ENCODE measurements at places on chromosomes 4 and X. TPM values are rescaled to one million over a fixed set of nuclear protein-coding genes. Genes with fewer than 3 reads are reported as not detected.

DNA sequence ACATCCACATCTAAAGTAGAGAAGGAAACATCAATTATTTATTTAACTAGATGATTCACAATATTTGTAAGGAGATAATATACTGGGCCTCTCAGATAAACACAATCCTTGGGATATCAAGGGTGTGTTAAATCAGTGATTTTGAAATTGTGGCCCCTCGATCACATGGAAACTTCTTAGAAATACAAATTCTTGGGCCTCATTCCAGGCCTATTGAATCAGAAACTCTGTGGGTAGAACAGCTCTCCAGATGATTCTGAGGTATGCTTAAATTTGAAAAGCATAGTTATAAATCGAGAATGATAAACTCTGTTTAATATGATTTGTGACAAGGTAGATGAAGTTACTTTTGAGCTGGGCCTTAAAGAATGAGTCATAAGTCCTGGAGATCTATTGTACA, 64.3 kb upstream of the GPR174 start:
- no peak for DNase-seq

DNA sequence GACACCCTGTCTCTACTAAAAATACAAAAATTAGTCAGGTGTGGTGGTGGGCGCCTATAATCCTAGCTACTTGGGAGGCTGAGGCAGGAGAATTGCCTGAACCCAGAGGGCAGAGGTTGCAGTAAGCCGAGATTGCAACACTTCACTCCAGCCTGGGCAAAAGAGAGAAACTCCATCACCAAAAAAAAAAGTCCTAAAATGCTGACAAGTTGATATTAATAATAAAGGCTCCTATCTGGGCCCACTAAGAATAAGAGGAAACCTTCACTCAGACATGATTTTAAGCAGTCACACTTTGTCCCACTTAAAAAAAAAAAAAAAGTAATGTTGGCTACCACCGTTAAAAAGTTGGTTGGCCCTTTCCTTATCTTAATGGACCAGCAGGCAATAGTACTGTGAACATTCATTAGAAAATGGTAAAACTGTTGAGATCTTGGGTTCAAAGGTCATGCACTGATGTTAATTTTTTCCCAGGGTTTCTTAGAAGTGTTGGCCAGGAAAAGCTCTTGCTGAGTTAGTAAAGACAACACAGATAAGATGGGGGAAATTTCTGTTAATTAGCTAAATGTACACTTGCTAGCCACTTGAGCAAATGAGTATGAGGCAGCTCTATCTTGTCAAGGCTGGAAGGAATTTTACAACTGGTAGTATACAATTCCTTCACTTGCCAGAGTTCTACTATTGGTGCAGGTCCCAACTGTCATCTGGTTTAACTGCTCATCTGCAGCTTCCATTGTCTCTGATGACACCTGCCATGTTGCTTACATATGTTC, 43.6 kb upstream of the BMP2K start:
- no peak for DNase-seq

SPANXD gene
- not detected for total RNA-seq

STOX2 gene
- total RNA-seq, result 9.4 TPM

MTNR1A gene
- total RNA-seq, result not detected

OCRL gene
- total RNA-seq, result 9.0 TPM

DNA sequence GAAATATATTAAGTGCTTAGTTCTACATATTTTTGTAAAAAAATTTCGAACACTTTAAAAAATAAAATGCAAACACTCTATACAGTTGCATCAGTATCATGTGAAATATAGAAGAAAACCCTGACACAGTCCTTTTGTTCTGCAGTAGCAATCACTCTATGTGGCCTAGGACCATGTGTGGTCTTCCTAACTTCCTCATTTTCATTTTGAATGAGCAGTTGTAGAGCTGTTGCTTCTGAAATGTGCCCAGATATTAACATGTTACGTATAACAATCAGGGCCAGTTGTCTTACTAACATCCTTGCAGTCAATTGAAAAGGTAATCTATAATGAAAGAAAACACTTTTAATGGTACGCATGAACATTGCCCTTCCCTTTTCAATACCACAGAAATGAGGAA, 107.9 kb downstream of the ZNF827 start:
- no peak for DNase-seq

GRCh38 chr4:39942507-39942906, 35.2 kb downstream of the PDS5A start:
- no peak for DNase-seq

TDO2 gene
- total RNA-seq, result 0.13 TPM

DNA sequence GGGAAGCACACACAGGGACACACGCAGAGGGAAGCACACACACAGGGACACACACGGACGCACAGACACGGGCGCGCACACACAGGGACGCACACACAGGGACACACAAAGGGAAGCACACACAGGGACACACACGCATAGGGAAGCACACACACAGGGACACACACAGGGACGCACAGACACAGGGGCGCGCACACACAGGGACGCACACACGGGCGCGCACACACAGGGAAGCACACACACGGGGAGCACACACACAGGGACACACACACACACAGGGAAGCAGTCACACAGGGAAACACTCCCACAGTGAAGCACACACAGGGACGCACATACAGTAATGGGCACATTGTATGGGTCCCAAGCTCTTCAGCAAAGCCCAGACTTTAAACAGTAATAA, 685.3 kb downstream of the TRIML1 start:
- DNase-seq, result no peak

DNA sequence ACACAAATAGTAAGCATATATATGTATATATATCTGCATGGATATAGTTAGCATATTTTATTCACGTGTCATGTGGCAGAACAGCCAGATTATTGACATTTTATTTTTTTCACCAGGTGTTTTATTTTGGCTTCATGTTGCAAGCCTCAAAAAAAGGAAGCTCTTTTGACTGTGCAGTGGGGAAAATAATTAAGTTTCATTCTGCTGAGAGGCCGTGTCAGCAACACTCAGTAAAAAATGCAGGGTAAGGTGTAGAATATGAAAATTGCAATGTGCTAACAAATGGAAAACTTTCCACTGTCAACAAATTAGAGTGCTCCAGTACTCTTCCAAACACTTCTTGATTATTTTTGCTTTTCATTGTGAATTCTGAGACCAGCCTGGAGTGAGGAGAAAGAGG, 511.5 kb downstream of the GLUD2 start:
- DNase-seq, result no peak

GRCh38 chr4:184644553-184645307, 4.5 kb downstream of the CASP3 start:
- DNase-seq, result no peak

- DNase-seq, result no peak
Measured at GRCh38 chr4:76606645-76607265, 171.7 kb downstream of the SHROOM3 start.

DNA sequence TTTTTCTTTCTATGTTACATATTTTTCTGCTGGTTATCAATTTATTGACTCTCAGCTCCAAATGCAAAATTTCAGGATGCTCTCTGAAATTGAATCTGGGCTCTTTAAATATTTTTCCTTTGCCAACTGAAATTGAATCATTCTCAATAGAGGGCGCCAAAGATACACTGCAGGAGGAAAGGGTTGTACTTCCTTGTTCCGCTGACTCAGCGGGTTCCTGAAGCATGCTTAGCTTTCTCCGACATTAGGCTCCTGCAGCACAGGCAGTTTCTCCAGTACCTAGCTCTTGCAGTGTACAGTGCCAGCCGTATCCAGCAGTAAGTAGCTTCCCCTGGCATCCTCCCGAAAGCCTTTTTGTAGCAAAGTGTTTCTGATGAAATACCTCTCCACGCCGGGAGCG, 28.8 kb upstream of the CFAP47 start:
- DNase-seq, result no peak

Data from cardiac septum (tissue), 1 donor.